Hematopoietic multipotent progenitor cell (in vitro differentiated cells): ENCODE measurements at places on chromosomes 1 and 21. TPM values are rescaled to one million over a fixed set of nuclear protein-coding genes. Genes with fewer than 3 reads are reported as not detected.

DNA sequence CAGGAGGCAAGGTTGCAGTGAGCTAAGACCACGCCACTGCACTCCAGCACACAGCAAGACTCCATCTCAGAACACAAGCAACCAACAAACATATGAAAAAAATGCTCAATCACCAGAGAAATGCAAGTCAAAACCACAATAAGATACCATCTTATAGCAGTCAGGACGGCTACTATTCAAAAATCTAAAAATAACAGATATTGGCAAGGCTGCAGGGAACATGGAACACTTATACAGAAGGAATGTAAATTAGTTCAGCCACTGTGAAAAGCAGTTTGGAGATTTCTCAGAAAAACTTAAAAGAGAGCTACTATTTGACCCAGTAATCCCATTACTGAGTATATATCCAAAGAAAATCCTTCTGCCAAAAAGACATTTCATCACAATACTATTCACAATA lies 27.6 kb upstream of the POGK start:
- no peak for DNase-seq

DNA sequence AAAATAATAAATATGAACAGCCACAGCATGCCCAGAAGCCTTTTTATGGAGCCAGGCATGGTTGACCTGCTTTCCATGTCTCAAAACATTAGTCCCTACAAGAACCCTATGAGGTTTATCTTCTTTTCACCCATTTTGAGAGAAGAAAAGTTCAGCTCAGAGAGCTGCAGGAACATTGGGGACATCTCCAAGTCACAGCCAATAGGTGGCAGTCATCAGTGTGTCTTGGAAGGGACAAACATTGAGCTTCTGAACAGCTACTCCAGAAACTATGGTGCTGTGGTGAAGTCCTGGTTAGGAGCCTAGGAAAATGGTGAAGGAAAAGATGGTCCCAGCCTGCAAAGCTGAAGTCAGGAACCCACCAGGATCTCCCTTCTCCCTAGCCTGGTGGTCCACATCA lies 73.6 kb downstream of the JMJD4 start:
- no peak for DNase-seq

DNA sequence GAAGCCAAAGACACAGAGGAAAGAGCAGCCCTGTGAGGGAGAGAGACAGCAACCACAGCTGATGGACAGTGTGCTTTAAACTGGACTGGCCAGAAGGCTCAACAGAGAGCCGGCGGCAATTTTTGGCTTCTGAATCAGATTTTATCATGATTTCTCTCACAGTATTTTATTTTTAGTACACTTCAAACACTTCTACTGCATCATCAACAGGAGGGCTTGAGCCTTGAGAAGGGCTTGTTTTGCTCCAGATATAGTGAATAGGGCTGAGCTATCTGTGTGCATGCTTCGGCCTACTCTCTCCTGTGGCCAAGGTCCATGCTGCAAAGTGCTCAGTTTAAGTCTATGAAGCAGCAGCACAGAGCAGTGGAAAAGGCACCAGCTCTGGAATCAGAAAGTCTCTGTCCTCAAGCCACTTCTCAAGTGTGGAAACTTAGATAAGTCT lies 33.3 kb downstream of the ADCY10 start:
- no peak for DNase-seq

- no peak for DNase-seq
These were observed 45.9 kb upstream of the GPR157 start for GRCh38 chr1:9174762-9175161.

DNA sequence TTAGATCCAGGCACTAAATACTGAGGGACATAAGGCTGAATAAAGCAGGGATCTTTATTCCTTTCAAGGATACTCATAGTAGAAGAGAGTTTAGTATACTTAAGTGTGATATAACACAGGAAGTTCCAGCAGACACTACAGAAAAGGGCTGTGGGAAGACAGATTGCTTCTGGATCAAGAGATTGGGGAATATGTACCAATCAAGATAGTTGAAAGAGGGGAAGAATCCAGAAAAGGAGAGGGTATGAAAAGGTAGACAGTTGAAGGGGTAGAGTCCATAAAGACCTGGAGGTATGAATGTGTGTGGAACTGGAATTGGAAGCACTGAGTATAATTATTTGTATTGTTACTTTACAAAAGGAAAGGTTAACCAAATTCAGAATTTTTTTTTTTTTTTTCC lies 2.4 kb downstream of the RPS6KC1 start:
- DNase-seq = no peak

DNA sequence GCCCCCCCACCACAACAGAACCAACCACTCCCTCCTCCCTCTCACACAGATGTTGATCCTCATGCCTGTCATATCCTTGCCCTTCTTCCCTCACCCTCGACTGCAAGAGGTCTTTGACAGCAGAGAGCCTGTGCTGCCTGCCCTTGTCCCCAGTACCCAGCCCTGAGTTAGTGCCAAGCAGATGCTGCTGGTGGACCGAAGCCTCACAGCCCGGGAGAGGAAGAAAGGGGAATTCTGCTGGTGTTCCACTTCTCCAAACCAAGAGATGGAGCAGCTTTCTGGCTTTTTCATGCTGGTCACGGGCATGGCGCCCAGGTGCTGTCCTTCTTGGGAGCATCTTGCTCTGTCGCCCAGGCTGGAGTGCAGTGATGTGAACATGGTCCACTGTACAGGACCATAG lies 69.1 kb downstream of the SLC66A1 start:
- no peak for DNase-seq

- no peak for DNase-seq
These were observed 665.4 kb upstream of the CAMK1G start for GRCh38 chr1:208918160-208918559.

DNA sequence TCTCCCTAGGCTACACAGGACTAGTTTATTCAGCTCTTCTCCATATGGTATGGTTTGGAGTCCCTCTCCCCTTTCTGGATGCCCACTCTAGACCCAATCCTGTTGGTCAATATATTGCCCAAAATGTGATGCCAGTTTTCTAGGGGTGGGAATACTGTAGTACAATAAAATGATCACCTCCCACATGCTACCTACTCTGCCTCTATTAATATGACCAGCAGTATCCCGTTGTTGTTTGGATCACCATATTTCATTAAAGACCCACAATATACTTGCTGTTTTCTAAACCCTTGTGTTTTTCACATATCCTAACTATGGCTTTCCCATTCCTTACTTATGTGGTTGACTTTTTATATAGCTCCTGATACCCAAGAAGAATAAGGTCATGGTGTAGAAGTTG lies 95.9 kb upstream of the IGSF21 start:
- no peak for DNase-seq

DNA sequence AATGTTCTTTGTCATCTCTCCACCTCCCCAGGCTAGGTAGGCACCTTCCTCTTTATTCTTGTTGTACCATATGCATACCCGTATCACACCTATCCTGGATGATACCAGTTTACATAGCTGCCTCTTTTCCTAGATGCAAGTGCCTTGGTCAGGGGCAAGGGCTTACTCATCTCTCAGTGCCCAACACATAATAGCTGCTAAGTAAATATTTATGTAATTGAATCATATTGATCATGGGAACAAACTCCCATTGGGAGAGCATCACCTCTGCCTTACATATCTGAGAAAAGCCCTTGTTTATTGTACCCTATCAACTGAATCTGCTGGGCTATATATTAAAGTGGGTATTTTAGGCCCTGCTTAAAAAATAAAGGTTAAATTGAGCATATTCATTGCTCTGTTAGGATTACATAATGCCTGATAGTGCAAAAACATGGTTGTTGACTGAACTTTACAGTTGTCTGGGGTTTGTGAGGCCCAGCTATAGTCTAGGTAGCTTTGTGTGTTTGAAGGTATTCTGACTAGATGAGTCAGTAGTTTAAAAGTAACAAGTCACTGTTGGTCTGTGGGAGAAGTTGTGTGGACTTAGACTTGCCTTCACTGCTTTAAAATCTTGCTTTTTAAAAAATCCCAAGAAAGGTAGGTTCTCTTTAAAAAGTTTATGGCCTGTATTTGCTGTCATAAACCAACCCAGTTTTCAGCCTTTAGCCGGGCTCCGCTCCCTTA lies 82.6 kb downstream of the OLFML2B start:
- DNase-seq = no peak

GRCh38 chr1:153404768-153405167 lies 11.6 kb upstream of the S100A7A start:
- peak; percentile 69 for DNase-seq

DNA sequence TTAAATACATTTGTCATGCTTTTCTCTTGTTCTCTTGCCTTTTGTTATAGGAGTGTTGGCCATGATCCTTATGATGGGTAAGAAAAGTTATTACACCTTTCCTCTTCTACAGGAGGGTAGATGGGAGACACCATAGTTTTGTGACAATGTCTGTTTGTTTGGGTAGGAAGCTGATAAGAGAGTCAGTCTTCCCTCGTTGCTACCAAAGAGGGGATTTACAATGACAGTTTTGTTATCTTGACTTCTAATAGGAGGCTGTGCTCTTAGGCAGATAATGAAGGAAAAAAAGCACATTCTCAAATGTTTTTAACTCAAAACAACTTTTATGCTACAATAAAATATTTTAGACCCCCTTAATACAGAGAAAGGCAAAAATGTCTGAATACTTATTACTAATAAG lies 48.0 kb upstream of the WLS start:
- DNase-seq = peak; percentile 7

DNA sequence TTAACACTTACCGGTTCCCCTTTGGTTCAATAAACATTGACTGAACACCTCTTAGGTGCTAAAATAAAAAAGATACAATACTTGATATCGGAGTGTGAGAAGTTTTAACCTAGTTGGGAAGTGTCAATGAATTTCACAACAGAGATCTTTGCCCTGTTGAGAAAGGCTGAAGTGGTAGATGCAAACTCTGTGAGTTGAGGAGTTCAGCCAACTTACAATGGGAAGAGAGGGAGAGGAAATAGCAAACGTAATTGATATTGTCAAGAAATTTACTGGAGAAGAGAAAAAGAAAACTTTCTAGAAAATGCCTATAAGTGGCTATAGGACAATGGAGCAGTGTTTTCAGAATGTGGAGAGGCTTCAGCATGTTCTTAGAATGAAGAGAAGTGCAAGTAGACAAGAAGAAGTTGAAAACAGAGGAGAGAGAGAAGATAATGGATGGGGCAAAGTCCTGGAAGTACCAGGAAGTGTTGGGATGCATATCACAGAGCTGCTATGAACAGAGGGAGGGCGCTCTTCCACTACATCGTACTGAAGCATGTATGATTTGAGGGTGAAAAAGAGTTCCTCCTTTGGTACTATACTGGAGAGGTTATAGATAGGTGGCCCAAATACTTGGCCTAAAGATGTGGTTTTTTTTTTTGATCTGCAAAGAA lies 48.9 kb downstream of the MEF2D start:
- DNase-seq = no peak

DNA sequence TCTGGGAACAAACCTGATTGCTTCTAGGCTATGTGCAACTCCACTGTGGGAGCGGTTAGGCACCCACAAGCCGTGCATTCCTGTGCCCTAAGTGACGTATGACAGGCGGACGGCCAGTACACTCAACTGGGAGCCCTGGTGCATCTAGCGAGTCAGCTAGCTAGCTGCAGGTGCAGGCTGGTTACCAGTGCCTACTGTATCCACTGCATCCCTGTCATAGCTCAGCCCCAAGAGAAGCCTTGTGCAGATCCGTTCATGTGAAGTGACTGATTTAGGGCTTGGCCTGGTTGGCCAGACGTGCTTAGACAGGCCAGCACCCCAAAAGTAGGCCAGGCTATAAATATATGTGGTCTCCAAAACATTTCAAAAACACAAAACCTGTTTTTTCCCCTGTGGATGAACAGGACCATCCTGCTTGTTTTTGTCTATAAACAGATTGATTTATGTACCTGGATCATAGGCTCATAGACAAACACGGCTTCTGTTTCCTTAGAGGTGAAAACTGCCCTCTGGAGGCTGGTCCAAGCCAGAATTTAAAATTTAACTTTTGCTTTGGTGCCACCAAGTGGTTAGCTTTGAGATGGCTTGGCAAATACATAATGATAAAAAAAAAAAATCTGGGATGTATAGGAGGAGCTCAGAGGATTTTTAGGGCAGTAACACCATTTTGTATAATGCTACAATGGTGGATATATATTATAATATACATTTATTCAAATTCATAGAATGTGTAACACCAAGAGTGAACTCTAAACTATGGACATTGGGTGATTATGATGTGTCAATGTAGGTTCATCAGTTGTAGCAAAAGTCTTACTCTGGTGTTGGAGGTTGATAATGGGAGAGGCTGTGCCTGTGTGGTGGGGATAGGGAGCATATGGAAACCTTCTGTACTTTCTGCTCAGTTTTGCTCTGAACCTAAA lies 68.5 kb downstream of the GIPC2 start:
- DNase-seq = peak; percentile 86

GRCh38 chr1:71737768-71738167 lies 544.6 kb downstream of the NEGR1 start:
- DNase-seq = no peak

GRCh38 chr21:42539931-42540343 lies 26.3 kb downstream of the SLC37A1 start:
- no peak for DNase-seq

The OR2M3 gene
- total RNA-seq = 0.27 TPM

The ETV3L gene
- not detected for total RNA-seq

The BARHL2 gene
- not detected for total RNA-seq

The ANKRD35 gene
- total RNA-seq = 0.27 TPM

The EBNA1BP2 gene
- 33.1 TPM for total RNA-seq

The RGS7 gene
- total RNA-seq = not detected

The ABCB10 gene
- 18.6 TPM for total RNA-seq

The BSND gene
- not detected for total RNA-seq

The GPR89B gene
- 13.7 TPM for total RNA-seq

The FABP3 gene
- total RNA-seq = not detected

The DNAI4 gene
- 2.2 TPM for total RNA-seq

The RBM11 gene
- total RNA-seq = 4.3 TPM

The DSCAM gene
- not detected for total RNA-seq
